Stimulated activated CD4-positive, alpha-beta T cell treated with anti-CD3 and anti-CD28 coated beads, Interleukin-4, amount 100 ng/mL, for 4 hours (primary cell): ENCODE measurements at places on chromosomes 1 and 21.

- DNase-seq, result no peak
Measured at GRCh38 chr1:200610846-200611245, 9.7 kb downstream of the KIF14 start.

DNA sequence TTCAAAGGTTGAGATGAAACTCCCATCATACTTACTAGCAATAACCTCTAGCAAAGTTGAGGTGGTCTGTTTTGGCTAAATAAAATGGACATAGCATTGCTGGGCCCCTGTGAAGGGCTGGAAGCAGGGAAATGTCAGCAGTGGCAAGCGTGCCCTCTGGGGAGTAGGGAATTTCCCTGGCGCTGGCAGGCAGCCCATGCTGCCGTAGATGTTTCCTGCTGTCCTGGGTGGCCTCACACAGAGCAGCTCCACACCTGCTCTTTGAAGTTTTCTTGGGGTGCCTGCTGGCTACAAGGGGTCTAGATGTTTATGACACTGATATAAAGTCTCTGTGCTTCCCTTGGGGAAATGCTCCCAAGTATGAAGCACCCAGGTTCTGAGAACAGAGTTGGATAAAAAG, 30.2 kb downstream of the ADARB1 start:
- DNase-seq, result no peak

DNA sequence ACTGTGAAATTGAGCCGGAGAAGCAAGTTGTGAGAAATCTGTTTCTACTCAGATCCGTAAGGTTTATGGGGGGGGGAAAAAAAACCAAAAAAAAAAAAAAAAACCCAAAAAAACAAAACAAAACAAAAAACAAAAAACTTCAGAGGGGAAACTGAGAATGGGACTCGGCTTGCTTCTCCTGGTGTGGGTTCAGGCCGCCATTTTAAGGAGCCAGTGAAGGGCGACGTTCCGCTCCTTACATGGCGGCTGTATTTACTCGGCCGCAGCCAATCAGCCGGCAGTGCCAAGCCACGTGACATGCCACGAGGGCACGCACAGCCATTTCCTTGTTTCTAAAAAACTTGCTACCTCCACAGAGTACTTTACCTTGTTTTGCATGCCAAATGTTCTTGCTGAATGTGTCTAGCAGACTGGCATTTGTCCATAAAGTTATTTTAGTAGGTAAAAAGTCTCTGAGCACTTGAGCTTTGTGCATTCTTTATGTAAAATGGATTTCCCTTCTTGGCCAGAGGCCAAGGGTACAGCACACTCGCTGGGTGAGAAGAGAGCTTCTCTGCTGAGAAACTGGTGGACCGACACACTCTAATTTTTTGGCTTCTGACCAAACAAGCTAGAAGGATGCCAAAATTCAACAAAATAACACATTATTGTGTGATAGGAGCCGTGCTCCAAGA, 101.8 kb downstream of the NFIA start:
- DNase-seq, result no peak

- no peak for DNase-seq
Measured at GRCh38 chr1:201692555-201693394, 136.2 kb upstream of the IPO9 start.

GRCh38 chr21:33041981-33042380, 16.2 kb downstream of the OLIG2 start:
- no peak for DNase-seq
